ENCODE measurements at places on chromosomes 16 and 17.

DNA sequence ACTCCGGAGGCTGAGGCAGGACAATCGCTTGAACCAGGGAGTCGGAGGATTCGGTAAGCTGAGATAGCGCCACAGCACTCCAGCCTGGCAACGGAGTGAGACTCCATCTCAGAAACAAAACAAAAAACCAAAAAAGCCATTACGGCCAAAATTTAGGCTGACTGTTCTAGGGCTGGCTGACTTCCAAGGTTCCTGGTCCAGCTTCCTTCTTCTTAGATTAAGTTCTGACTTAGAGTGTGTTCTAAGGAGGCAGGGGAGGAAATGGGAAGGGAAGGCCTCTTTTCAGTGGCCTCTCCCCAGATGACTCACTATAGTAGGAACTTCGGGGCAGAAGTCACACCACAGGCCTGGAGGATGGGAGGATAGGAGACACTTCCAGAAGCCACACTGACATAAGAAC lies 27.7 kb upstream of the CLEC18B start:
- DNase-seq = no peak

GRCh38 chr17:20771104-20771503 lies 191.6 kb downstream of the CDRT15L2 start:
- no peak for DNase-seq

- no peak for DNase-seq
Measured at GRCh38 chr16:4873091-4873490, 25.8 kb downstream of the UBN1 start.

DNA sequence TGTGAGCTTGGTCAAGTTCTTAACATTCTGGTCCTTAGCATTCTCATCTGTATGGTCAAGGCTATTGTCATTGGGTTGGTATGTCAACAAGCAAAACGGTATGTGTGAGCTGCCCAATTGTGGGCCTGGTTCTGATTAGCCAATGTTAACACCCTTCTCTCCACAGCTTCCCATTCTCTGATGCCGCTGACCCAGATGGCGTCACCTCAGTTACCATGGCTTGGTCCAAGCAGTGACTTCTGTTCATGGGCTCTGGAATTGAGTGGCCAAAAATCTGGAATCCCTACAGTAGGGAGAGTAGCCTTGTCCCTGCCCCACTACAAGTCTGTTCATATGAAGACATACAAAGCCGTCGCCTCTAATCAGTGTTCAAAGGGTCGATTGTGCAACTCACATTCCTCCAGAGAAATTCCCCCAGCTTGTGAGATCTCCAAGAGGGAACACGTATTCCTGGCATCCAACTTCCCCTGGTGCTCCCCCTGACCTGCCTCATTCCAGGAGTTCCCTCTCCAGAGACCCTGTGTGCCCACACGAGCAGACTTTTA lies 15.8 kb downstream of the TMEM98 start:
- DNase-seq = no peak

DNA sequence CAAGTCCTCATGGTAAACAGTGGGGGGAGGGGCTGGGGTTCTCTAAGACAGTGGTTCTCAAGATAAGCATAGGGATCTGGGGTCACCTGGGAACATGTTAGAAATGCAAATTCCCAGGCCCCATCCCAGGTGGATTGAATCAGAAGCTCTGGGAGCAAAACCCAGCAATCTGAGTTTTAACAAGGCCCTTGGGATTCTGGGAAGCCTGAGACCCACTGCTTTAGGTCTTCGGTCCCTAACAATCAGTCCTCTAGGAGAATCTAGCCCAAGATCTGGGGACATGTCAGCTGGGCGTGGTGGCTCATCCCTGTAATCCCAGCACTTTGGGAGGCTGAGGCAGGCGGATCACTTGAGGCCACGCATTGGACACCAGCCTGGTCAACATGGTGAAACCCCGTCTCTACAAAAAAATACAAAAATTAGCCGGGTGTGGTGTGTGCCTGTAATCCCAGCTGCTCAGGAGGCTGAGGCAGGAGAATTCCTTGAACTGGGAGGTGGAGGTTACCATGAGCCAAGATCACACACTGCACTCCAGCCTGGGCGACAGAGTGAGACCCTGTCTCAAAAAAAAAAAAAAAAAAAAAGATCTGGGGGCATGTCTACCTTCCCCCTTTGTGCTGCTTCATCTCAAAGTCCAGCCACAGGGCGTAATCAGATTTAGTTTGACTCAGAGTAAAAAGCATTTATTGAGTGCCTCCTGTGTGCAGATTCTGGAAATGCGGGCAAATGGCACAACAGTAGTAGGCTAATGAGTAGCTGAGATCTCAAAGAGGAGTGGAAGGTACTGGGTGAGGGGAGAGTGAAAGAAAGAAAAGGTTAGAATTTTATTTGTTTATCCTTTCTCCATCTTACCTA lies 8.8 kb upstream of the NR1D1 start:
- no peak for DNase-seq

DNA sequence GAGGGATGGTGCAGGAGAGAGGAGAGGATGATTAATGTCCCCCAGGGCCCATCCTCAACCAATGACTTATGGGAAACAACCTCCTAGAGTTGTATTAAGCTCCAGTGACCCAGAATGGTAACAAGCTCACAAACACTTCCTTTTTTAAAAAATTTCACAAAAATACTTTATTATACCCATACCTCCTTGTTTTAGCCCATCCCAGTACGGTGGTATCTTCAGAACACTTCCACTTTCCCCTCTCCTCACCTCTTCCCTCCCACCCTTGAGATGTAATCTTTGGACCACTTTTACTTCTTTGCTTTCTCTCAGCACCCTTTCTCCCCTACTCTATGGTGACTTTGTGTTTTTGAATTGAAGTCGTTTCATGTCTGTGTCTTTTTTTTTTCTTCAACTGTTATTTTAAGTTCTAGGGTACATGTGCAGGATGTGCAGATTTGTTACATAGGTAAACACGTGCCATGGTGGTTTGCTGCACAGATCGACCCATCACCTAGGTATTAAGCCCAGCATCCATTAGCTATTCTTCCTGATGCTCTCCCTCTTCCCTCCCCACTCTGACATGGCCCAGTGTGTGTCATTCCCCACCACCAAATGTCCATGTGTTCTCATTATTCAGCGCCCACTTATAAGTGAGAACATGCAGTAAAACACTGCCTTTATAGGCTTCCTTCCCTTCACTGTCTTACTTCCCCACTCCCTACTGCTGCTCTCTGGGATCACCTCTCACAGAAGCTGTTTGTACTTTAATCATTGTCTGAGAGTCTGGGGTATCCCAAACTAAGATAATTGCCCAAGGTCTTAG lies 124.5 kb downstream of the PRKCB start:
- no peak for DNase-seq

- no peak for DNase-seq
Measured at GRCh38 chr16:10740000-10740844, 3.4 kb upstream of the NUBP1 start.

GRCh38 chr17:65039336-65039988 lies 17.1 kb downstream of the GNA13 start:
- peak; percentile 60 for DNase-seq

GRCh38 chr17:63804328-63804727 lies 22.9 kb upstream of the PSMC5 start:
- no peak for DNase-seq

GRCh38 chr17:3812284-3812683 lies 11.3 kb upstream of the ITGAE start:
- no peak for DNase-seq

DNA sequence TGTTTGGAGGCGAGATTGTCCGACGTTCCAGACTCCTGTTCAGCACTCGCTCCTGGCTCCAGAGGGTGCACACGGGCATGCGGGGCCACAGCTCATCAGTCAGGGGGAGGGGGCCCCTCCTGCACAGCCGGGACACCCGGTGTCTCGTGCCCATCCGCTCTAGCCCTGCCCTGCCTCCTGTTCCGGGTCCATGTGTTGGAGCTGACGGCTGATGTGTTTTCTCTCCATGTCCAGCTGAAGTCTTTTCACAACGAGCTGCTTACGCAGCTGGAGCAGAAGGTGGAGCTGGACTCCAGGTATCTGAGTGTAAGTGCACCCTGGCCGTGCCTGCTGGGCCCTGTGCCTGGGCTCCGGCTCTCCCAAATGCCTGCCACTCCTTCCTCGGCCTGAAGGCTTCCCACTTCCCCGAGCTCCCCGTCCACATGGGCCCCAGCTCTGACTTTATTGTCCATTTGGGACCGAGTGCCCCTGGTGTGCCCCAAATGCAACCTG lies 50.5 kb downstream of the BAIAP2 start:
- no peak for DNase-seq

DNA sequence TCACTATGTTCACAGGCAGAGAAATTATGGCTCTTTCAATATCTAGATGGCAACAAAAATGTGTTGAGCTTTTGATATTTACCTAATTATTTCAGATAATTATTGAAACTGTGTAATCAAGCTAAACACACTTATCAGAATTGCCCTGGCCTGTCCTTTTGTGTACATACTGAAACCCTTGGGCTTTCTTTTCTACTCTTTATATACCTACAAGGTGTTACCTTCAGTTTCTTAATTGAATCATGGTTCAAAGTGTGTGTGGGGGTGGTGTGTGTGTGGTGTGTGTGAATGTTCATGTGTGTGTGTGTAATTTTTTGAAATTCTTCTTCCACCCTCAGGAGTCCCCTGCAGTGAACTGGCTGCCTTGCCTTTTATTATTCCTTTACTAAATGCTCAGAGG lies 506.8 kb upstream of the SOX9 start:
- no peak for DNase-seq

DNA sequence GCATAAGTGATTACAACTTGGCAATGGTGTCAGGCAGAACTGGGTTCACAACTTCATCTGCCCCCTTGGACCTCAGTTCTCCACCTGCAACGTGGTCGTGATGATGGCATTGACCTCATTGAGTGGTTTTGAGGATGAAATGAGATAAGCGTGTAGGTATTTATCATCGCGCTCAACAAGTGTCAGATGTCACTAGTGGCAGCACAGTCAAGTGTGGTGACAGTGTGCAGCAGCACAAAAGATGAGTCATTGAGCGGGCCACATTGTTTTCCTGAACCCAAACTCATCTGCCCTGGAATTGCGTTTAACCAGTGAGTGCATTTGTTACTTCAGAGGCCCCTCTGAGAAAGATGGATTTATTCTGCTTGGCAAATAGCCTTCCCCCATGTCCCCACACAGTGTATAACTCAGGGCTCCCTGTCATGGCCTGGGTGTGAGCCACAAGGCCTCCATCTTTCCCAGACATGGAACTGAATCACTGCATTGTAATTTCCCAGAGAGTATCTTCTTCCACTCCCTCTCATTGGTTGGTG lies 20.9 kb downstream of the IRX3 start:
- DNase-seq = no peak

DNA sequence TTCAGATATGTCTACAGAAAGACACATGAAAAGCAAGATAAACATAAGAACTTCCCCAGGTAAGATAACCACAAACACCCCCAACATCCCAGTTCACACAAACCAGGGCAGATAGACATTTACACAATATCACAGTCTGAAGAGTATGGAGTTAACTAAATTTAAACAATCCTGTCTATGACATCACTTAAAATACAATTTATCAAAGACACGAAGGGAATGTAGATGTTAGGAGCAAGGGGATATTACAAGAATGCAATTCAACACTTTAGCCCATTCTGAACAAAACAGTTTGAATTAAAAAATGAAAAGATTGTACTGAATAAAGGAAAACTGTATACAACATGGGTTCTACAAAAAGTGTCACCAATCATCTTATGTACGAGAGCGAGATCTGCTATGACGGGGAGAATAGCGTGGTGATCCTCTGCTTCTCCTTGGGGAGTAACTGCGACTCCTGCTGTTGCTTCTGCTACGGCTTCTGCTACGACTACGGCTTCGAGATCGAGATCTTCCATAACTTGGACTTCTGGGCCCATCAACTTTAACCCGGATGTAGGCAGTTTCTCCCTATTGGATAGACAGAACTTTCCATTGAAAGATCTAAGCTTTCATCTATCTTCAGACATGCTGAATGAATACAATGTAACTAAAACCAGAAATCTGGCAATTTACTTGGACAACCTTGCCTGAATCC lies 1.9 kb downstream of the SRSF1 start:
- DNase-seq = no peak

Measured in stimulated activated CD4-positive, alpha-beta T cell treated with anti-CD3 and anti-CD28 coated beads, Interleukin-1b, Interleukin-23, amount 100 ng/mL, for 48 hours (primary cell).